A549 treated with dexamethasone at 1 μM for 4 hours (cell line): ENCODE measurements at places on chromosomes 3 and 15. TPM values are rescaled to one million over a fixed set of nuclear protein-coding genes. Genes with fewer than 3 reads are reported as not detected.

USP8 gene
- 42.8 to 48.5 TPM (median 43.9 TPM) in 5 replicates for total RNA-seq

GOLGA8S gene
- 0.09 to 0.18 TPM (median 0.11 TPM) in 5 replicates for total RNA-seq

FBXL2 gene
- total RNA-seq = 6.2 to 10.2 TPM (median 7.4 TPM) in 5 replicates

ADAMTSL3 gene
- 0.24 to 0.56 TPM (median 0.42 TPM) in 5 replicates for total RNA-seq
